ENCODE measurements at places on chromosomes 5 and 9.

GRCh38 chr9:115367780-115368525 lies 250.0 kb upstream of the TNC start:
- no peak for DNase-seq
- H3K36me3 ChIP-seq, result no peaks in the 10 kb centered on the region
- H3K27ac ChIP-seq, result no peak overlapping the region
- H3K4me3 ChIP-seq, result no peak overlapping the region

GRCh38 chr9:134320126-134320867 lies 6.0 kb upstream of the RXRA start:
- peak; percentile 56 for DNase-seq
- no peaks in the 10 kb centered on the region for H3K36me3 ChIP-seq
- H3K27ac ChIP-seq, result no peak overlapping the region
- H3K4me3 ChIP-seq, result no peak overlapping the region
- peaks cover 27% of the 10 kb centered on the region for H3K4me1 ChIP-seq
- no peaks in the 10 kb centered on the region for H3K27me3 ChIP-seq

GRCh38 chr5:149220750-149221149 lies 50.9 kb upstream of the AFAP1L1 start:
- peaks cover 19% of the 10 kb centered on the region for H3K4me1 ChIP-seq
- no peak overlapping the region for H3K4me3 ChIP-seq
- no peak overlapping the region for H3K27ac ChIP-seq
- H3K36me3 ChIP-seq, result no peaks in the 10 kb centered on the region
- no peaks in the 10 kb centered on the region for H3K27me3 ChIP-seq
- no peak for DNase-seq

DNA sequence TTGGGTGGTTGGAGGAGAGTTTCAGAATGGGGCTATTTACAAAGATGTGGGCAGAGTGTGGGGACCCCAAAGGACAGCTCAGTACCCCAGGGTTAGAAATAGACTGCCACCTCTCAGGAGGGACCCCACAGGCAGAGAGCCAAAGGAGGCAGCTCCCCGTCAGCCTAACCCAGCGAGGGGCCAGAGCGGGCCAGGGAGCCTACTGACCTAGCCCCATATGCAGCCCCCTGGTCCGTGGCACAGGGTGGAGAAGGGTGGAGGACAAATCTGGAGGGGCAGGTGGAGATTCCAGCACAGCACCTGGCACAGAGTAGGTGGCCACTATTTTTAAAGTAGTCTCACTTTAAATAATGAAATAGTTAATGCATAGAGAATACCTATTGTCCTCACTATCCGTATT lies 67.2 kb upstream of the ANGPTL2 start:
- H3K27me3 ChIP-seq, result no peaks in the 10 kb centered on the region
- H3K36me3 ChIP-seq, result no peaks in the 10 kb centered on the region
- no peak for DNase-seq
- no peak overlapping the region for H3K4me3 ChIP-seq
- H3K27ac ChIP-seq, result no peak overlapping the region

- peaks cover 41% of the 10 kb centered on the region for H3K4me1 ChIP-seq
- peak; percentile 89 for DNase-seq
- peak within 1 kb of the TSS; percentile 84 for H3K27ac ChIP-seq
- H3K36me3 ChIP-seq, result peaks cover 6% of the 10 kb centered on the region
- peak within 1 kb of the TSS; percentile 85 for H3K4me3 ChIP-seq
Measured at GRCh38 chr5:174724484-174725260, at the start of gene MSX2. TSS of gene MSX2 (plus strand) at chr5:174724582. CDS start at chr5:174724660, 78 bp downstream.

- peaks cover 4% of the 10 kb centered on the region for H3K36me3 ChIP-seq
- no peak for DNase-seq
- H3K27me3 ChIP-seq, result no peaks in the 10 kb centered on the region
- H3K4me1 ChIP-seq, result peaks cover 47% of the 10 kb centered on the region
- H3K27ac ChIP-seq, result peak overlapping the region; percentile 98
Measured at GRCh38 chr9:35656831-35657545, 831 bp downstream of the RMRP start.

DNA sequence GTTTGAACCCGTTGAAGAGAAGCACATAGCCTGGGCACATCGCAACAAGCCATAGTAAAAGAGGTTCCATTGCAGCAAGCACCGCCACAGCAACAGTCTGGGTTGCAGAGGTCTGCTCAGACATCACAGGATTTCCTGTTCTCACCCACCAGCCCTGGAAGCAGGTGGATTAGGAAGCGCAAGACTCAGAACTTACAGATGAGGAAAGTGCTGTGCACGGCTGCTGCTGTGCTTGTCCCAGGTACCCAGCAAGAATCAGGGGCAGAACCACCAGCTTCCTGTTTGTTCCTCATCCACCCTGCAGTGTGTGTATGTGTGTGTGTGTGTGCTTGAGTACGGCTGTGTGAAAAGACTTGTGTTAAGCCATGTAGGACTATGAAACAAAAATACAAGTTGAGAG lies 124.7 kb upstream of the IRX2 start:
- H3K36me3 ChIP-seq, result no peaks in the 10 kb centered on the region
- no peaks in the 10 kb centered on the region for H3K4me1 ChIP-seq
- peaks cover 6% of the 10 kb centered on the region for H3K27me3 ChIP-seq
- H3K4me3 ChIP-seq, result no peak overlapping the region

GRCh38 chr9:76161541-76161940 lies 232.7 kb downstream of the RFK start:
- H3K36me3 ChIP-seq, result peaks cover 4% of the 10 kb centered on the region
- no peak overlapping the region for H3K27ac ChIP-seq
- H3K27me3 ChIP-seq, result no peaks in the 10 kb centered on the region
- H3K4me3 ChIP-seq, result no peak overlapping the region
- no peak for DNase-seq

DNA sequence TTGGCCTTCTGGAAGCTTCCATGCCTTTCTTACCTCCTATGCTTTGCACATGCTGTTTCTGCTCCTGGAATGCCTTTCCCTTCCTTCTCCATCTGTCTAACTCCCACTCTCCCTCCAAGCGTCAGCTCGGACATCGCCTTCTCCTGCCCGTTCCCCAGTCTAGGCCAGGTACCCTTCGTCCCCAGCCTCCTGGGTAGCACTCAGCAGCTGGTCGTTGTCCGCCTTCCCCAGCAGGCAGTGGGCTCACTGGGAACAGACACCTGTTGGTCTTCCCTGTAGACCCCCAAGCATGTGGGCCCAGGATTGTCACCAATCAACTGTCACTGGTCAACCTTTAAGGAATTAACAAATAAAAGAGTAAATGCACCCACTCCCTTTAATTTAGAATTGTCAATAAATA lies 202.2 kb downstream of the RGS3 start:
- H3K27ac ChIP-seq, result no peak overlapping the region
- no peak for DNase-seq
- no peaks in the 10 kb centered on the region for H3K4me1 ChIP-seq
- no peaks in the 10 kb centered on the region for H3K36me3 ChIP-seq
- H3K4me3 ChIP-seq, result no peak overlapping the region

DNA sequence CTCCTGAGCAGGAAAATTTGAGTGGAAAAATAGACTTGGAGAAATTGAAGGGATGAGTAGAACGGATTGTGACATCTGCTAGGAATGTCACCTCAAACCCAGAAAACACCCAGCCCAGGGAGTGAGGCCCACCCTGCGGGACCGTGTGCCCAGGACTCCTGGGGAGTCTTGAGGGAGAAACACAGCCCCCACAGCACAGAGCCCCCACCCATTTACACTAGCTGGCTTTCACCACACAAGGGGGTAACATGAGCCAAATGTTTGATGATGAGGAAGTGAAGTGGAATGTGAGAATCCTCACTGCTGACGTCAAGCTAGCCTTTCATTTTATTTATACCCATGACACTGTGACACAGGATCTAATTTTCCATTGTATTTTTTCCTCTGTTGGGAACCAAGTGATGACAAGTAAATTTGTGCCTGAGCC lies 42.8 kb upstream of the PDE8B start:
- H3K4me1 ChIP-seq, result peaks cover 24% of the 10 kb centered on the region
- DNase-seq, result no peak
- no peaks in the 10 kb centered on the region for H3K27me3 ChIP-seq
- no peaks in the 10 kb centered on the region for H3K36me3 ChIP-seq
- H3K4me3 ChIP-seq, result no peak overlapping the region

GRCh38 chr5:127615916-127616315 lies 33.0 kb upstream of the CTXN3 start:
- H3K27ac ChIP-seq, result no peak overlapping the region
- no peaks in the 10 kb centered on the region for H3K36me3 ChIP-seq
- DNase-seq, result no peak

- DNase-seq, result no peak
- no peaks in the 10 kb centered on the region for H3K27me3 ChIP-seq
- no peaks in the 10 kb centered on the region for H3K4me1 ChIP-seq
- H3K36me3 ChIP-seq, result peaks cover 17% of the 10 kb centered on the region
Measured at GRCh38 chr9:97480174-97480573, 21.3 kb upstream of the TMOD1 start.

DNA sequence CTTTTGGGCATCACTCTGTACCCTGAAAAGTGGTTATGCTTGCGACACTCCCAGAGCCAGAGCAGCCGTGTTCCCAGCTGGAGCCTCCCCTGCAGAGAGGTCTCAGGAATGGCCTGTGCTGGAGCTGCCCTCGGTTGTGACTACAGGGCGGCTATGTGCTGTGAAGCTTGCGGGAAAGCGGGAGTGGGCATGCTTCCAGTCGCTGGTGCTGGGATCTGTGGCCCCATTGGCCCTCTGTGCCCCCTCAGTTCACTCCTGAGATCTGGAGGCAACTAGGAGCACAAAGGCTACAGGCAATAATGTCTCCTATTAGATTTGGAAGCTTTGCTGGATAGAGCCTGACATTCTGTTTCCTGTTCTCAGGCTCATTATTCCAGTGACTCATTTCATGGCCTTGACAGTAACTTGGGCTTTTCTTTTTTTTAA lies 56.9 kb downstream of the GPR107 start:
- no peak overlapping the region for H3K4me3 ChIP-seq
- no peaks in the 10 kb centered on the region for H3K27me3 ChIP-seq
- no peak for DNase-seq

GRCh38 chr9:124496075-124496449 lies 11.1 kb downstream of the NR5A1 start:
- H3K27ac ChIP-seq, result no peak overlapping the region
- H3K36me3 ChIP-seq, result no peaks in the 10 kb centered on the region
- peaks cover 54% of the 10 kb centered on the region for H3K27me3 ChIP-seq
- no peak for DNase-seq
- H3K4me3 ChIP-seq, result no peak overlapping the region

GRCh38 chr5:51230336-51230735 lies 152.9 kb upstream of the ISL1 start:
- no peak overlapping the region for H3K4me3 ChIP-seq
- H3K4me1 ChIP-seq, result no peaks in the 10 kb centered on the region
- no peaks in the 10 kb centered on the region for H3K36me3 ChIP-seq
- no peak for DNase-seq
- no peaks in the 10 kb centered on the region for H3K27me3 ChIP-seq
- no peak overlapping the region for H3K27ac ChIP-seq

- no peak overlapping the region for H3K27ac ChIP-seq
- peaks cover 68% of the 10 kb centered on the region for H3K4me1 ChIP-seq
- no peak for DNase-seq
- H3K36me3 ChIP-seq, result no peaks in the 10 kb centered on the region
- H3K4me3 ChIP-seq, result no peak overlapping the region
Measured at GRCh38 chr5:171957591-171958251, 48.7 kb downstream of the FBXW11 start.

DNA sequence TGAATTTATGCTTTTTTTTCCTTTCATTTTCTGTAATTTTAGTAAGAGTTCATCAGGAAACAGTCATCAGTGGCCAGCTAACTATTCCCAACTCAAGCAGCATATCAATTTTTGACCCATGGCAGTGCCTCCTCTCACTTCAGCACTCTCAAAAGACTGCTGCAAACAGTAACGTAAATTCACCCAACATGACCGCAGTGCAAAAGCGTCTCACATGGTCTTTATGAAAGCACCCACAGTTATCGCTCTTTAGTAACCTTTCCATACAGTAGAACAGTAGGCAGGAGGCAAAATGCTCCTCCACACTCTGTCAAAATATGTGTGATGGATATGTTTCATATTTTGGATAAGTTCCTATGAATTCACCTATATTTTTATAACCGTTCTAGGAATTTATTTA lies 48.6 kb downstream of the PARP8 start:
- H3K27ac ChIP-seq, result no peak overlapping the region
- peaks cover 8% of the 10 kb centered on the region for H3K4me1 ChIP-seq
- H3K27me3 ChIP-seq, result no peaks in the 10 kb centered on the region
- DNase-seq, result no peak

- no peak for DNase-seq
- H3K36me3 ChIP-seq, result no peaks in the 10 kb centered on the region
- H3K4me1 ChIP-seq, result no peaks in the 10 kb centered on the region
Measured at GRCh38 chr9:113417370-113417769, 6.8 kb downstream of the C9orf43 start.

DNA sequence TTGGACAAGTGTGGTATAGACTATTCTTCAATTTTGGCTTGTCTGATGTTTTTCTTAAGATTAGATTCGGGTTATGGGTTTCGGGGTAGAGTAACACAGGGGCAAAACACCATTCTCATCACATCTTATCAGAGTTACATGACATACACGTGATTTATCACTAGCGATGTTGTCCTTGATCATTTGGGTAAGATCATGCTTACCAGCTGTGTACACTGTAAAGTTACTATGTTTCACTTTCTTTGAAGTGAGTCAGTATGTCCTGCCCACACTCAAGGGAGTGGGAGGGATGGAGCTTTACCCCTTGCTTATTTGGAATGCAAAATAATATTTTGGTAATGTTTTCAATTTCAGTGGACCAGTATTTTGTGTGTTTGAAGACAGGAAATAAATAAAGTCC lies 101.8 kb upstream of the TAF11L2 start:
- H3K27ac ChIP-seq, result no peak overlapping the region
- no peak overlapping the region for H3K4me3 ChIP-seq
- no peaks in the 10 kb centered on the region for H3K36me3 ChIP-seq
- DNase-seq, result no peak

GRCh38 chr5:141476132-141476911 lies 556 bp downstream of the PCDHGC3 start:
- H3K4me3 ChIP-seq, result peak overlapping the region; percentile 80
- no peaks in the 10 kb centered on the region for H3K36me3 ChIP-seq
- H3K4me1 ChIP-seq, result peaks cover 48% of the 10 kb centered on the region
